ENCODE measurements at places on chromosomes 12 and 14. TPM values are rescaled to one million over a fixed set of nuclear protein-coding genes. Genes with fewer than 3 reads are reported as not detected.

ST8SIA1 gene
- 0.28 TPM for total RNA-seq

DIO2 gene
- total RNA-seq, result not detected

TAPBPL gene
- 31.9 TPM for total RNA-seq

MYBPC1 gene
- total RNA-seq, result not detected

DLGAP5 gene
- 28.7 TPM for total RNA-seq

EGLN3 gene
- total RNA-seq, result 17.4 TPM

RTRAF gene
- 226 TPM for total RNA-seq

MDM1 gene
- 23.2 TPM for total RNA-seq

TMEM179 gene
- not detected for total RNA-seq

WNT5B gene
- 0.89 TPM for total RNA-seq

NAP1L1 gene
- 689 TPM for total RNA-seq

PPFIA2 gene
- not detected for total RNA-seq

OR8S1 gene
- total RNA-seq, result not detected

DNA sequence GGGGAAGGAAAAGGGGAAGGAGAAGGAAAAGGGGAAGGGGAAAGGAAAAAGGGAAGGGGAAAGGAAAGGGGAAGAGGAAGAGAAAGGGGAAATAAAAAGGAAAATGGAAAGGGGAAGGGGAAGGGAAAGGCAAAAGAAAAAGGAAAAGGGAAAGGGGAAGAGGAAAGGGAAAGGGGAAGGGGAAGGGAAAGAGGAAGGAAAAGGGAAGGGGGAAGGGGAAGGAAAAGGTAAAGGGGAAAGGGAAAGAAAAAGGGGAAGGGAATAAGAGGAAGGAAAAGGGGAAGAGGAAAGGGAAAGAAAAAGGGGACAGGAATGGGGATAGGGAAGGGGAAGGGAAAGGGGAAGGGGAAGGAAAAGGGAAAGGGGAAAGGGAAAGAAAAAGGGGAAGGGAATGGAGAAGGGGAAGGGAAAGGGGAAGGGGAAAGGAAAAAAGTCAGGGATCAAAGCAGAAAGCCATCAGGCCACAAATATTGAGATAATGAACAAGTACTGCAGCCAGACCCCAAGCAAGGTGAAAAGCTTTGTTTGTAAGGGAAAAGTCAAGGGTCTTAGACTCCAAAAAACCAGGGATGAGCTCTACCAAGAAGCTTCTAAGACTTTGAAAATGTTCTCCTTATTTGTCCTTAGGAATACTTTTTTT is 20.0 kb downstream of the DICER1 start:
- no peak for DNase-seq

- DNase-seq, result no peak
Observed at GRCh38 chr12:87809916-87810315, 219.3 kb downstream of the C12orf50 start.

DNA sequence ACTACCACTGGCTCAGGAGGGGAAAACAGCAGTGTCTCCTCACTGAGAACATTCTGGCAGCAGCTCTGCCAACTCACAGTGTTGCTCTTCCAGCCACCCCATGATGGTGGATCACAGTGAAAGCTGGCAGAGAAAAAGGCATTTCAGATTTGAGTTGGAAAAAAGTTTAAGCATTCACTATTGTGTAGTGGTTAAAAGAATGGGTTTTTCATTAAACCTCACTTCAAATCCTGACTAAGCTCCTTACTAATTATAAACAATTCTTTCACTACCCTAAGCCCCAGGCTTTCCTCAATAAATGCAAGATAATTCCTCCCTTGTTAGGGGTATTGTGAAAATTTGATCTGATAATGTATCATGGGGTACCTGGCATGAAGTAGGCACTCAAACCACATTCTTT is 518.1 kb downstream of the SNAPC1 start:
- no peak for DNase-seq

DNA sequence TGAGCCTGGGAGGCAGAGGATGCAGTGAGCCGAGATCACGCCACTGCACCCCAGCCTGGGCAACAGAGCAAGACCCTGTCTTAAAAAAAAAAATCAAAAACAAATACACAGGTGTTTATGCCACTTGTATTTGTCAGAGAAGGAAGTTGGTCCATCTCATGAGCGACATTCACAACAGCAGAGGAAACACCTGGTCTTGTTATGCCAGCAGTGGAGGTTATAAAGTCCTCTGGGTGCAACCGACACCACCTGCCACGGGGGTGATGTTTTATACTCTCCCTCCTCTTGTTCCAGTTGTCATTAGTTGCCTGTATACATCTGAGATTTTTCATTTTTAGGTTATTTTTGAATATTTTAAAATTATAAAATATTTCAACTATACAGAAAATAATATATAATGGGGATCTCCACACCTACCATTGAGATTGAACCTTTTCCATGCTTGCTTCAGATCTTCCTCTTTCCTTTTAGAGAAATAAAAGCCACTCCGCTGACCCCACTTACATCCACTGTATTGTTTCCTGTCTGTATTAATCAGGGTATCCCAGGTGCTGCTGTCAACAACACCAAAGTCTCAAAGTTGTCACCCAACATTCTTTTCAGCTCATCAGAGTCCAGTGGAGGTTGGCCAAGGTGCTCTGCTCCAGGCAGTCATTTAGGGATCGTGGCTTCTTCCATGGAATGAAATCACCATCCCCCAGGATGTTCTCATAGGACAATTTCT is 65.1 kb downstream of the RNFT2 start:
- no peak for DNase-seq

DNA sequence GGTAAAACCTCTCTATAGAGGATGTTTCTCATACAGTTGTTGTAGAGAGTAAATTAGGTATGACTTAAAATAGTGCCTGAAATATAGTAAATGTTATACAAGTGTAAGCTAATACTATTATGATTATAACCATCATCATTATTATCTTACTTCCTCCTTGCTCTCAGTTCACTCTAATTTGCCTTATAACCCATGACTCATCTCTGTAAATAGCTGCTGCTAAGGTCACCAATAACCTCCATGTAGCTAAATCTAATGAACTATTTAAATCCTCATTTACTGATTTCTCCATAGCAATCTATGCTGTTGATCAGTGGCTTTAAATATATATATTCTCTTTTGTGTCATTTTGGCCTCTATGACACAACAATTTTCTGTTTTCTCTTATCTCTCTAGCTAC is 109.6 kb downstream of the RMST start:
- DNase-seq, result no peak

GRCh38 chr12:14540801-14541462 is 26.8 kb downstream of the PLBD1 start:
- no peak for DNase-seq

DNA sequence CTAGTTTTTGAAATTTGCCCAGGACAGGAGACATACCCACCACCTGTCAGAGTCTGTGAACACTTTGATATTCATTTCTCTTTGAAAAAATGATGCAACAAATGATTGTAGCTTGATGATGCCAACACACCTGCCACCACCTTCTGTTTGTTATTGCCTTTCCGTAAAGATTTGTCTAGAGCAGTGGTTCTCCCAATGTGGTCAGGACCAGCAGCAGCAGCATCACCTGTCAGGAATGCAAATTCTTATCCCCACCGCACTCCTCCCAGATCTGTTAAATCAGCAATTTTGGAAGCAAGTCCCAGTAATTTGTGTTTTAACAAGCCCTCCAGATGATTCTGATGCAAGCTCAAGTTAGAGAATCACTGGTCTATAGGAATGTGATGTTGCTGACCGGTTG is 9.9 kb downstream of the CCDC175 start:
- DNase-seq, result no peak

GRCh38 chr12:92034083-92034482 is 111.6 kb downstream of the BTG1 start:
- DNase-seq, result no peak

DNA sequence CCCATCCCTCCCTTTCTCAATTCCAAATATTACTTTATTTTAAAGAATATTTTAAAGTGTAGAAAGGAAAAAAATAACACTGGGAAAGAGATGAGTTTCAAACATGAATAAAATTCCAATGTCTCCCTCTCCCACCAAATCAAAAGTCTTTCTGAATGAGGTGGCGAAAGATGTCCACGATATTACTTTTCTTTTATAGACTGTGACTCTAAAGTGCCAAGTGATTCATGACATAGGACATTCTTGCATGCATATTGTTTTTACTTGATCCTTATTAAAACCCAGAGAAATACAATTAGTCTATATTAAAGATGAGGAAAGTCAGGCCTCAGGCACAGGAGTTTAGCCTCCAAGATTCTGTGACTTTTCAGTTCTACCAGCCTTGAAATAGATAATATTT is 16.0 kb upstream of the LUM start:
- DNase-seq, result no peak

GRCh38 chr12:2686280-2686646 is 108.5 kb upstream of the FKBP4 start:
- DNase-seq, result peak; percentile 53

DNA sequence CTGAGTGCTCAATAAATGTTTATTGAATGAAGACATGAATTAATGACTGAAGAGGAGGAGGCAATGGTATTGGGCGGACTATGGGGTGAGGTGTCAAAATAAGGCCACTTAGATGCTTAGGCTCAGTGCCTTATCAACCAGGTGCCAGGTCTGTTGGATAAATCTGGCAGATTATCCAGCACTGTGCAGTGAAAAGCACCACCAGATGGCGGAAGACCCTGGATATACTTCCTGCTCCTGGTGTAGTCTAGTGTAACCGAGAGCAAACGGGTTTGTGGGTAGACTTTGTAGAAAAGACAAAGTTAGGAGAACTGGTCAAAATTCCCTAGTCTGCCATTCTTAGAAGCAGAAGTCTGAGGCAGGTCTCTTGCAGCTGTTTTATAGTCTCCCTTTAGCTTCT is 306.3 kb downstream of the ATP23 start:
- DNase-seq, result no peak

DNA sequence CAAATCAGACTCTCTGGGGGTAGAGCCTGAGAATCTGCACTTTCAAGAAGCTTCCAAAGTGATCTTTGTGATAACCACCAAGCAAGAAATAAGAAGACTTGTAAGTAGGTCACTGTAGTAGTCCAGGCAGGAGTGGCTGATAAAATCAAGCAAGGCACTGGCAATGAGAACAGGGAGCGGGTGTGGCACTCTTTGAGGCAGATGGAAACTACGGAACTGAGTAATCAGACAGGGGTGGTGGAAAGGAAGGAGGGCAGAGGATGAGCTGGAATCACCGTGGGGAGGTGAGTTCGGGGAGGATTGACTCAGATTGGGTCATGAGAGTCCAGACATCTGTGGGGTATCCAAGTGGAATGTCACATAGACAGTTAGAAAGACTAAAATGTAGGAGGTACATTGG is 44.4 kb upstream of the PLXNC1 start:
- DNase-seq, result no peak

- no peak for DNase-seq
Observed at GRCh38 chr12:31570880-31571279, 20.1 kb downstream of the DENND5B start.

DNA sequence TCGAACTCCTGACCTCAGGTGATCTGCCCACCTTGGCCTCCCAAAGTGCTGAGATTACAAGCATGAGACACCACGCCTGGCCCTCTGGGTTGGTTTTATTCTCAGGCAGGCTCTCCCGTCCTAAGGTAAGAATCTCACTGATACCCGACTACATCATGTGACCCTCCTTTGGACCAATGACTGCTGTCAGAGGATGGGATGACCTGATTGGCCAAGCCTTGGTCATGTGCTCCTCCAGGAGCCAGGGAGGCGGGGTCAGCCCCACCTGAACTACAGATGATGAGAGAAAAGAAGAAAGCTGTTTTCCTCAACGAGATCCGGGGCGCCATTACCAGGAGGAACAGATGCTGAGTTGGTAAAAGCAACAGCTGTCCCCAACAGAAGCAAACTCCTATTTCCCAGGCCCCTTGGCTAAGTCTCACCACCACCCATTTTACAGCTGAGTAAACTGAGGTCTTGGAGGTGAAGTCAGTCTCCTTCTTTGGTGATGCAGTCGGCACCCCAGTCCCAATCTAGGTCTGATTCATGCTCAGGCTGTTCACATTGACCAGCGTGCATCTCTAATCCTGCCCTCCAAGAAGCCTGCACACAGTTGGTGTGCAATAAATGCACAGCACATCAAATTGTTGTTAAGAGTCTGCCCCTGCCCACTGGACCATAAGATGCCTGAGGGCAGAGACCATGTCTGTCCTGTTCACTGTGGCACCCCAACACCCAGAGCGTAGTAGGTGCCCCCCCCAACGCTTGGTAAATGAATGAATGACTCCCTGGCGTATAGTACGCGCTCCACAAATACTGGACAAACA is 118.8 kb downstream of the SCARB1 start:
- no peak for DNase-seq

DNA sequence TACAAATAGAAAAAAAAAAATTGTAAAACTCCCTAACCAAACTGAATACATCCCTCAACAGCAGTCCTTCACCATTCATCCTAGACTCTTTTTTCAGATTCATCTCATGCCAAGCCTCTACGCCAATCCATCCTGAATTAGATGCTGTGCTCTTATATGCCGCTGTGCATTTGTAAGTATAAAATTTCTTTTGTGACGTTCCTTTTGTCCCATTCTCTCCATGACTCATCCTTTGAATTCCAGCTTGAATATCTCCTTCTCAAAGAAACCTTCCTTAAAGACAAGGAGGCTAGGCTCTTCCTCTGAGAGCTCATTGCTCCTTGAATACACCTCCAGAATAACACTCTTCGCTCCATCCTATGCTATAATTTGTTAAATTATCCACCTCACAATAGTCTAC is 359.2 kb downstream of the RMST start:
- no peak for DNase-seq

DNA sequence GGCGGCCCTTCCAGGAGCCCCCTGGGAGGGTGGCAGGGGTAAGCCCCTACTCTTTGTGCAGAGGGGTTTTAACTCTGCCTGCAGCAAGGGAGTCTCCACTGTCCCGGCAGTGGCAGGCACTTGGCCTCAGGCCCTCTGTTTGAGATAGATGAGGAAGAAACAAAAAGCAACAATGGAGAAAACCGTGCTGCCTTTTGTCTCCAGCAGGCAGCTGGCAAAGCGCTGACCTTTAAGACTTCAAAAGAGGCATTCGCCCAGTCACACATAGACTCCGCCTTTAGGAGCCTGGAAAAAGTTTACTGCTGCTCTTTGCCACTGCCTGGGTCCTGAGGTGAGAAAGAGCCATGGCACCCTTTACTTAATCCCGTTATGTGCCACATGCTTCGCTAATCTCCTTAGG is 158.2 kb upstream of the NTF3 start:
- no peak for DNase-seq

DNA sequence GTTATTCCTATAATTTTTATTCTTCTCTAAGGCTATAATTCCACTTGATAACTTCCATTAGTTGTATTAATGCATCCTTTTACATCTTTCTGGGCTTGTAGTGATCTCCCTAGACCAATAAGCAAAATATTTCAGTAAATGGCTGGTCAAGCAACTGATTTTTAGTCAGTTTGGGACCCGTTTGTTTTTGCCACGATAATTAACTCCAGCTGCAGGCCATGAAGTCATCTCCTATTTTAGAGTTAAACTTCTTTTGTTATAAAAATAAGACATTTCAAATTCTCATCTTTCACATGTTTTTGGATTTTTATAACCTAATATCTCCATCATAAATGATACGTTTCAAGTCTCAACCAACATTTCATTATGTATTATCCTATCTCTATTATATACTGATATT is 49.4 kb downstream of the MAGOHB start:
- no peak for DNase-seq

Measured in activated CD4-positive, alpha-beta T cell treated with anti-CD3 and anti-CD28 coated beads, Interleukin-2, amount 10 ng/mL, durations not matched to agents 24 days and 14 days (primary cell).